ENCODE measurements at places on chromosomes 7 and 10. TPM values are rescaled to one million over a fixed set of nuclear protein-coding genes. Genes with fewer than 3 reads are reported as not detected.

The TLX1 gene
- total RNA-seq: 0.33 TPM

The PLXDC2 gene
- total RNA-seq: 0.16 TPM

The ASZ1 gene
- total RNA-seq: not detected

The CYP2C19 gene
- not detected for total RNA-seq

The RAMP3 gene
- total RNA-seq: not detected

The GPR15LG gene
- total RNA-seq: not detected

The ATOH7 gene
- not detected for total RNA-seq

The PTPRZ1 gene
- total RNA-seq: 0.04 TPM
